ENCODE measurements at places on chromosomes 5 and 9.

DNA sequence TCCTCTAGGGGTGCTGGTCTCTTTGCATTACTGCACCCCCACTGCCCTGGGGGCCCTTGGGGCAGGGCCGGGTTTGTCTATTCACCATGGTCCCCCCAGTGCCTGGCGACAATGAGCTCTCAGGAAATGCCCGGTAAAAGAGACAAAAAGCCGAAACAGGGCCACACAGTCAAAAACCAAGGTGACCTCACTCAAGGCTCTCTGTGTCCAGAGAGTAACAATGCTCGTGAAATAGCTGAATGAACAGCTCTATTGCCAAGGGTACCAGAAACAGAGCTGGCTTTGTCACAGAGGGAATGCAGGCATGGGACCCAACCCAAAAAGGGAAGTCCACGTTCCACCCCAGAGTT is 16.0 kb downstream of the SH3PXD2B start:
- DNase-seq: peak; percentile 58

- DNase-seq: no peak
Observed at GRCh38 chr5:153780876-153781705, 257.6 kb downstream of the FAM114A2 start.

- no peak for DNase-seq
Observed at GRCh38 chr9:29069376-29069775, 1496.1 kb upstream of the C9orf72 start.

DNA sequence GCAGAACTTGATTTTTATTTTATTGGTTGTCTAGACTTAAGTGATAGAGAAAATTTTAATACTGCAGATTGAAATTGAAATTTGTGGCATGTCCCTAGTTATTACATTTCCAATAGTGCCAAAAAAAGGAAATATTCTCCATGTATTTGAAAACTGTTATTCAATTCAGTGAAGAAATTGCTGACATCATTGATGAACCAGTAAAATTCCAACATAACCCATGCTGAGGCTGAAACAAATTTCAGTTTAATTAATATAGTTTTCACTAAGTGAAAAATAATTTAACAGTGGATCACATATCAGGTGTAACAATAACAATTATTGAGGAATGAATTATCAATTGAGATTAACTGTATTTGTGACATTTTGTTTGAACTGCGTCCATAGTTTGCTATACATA is 38.7 kb downstream of the LURAP1L start:
- no peak for DNase-seq

DNA sequence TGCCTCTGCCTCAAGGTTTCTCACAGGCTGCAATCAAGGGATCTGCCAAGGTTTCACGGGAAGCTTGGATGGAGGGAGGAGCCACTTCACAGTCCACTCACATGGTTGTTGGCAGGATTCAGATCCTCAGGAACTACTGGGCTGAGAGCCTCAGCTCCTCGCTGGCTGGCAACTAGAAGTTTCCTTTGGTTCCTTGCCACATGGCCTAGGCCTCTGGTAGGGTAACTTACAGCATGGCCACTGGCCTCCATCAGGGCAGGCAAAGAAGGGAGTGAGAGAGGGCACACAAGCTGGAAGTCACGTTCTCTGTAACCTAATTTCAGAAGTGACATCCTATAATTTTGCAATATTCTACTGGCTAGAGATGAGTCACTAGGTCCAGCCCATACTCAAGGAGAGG is 32.2 kb downstream of the SPOCK1 start:
- DNase-seq: no peak

GRCh38 chr9:127158786-127159324 is 36.4 kb upstream of the ANGPTL2 start:
- DNase-seq: no peak

DNA sequence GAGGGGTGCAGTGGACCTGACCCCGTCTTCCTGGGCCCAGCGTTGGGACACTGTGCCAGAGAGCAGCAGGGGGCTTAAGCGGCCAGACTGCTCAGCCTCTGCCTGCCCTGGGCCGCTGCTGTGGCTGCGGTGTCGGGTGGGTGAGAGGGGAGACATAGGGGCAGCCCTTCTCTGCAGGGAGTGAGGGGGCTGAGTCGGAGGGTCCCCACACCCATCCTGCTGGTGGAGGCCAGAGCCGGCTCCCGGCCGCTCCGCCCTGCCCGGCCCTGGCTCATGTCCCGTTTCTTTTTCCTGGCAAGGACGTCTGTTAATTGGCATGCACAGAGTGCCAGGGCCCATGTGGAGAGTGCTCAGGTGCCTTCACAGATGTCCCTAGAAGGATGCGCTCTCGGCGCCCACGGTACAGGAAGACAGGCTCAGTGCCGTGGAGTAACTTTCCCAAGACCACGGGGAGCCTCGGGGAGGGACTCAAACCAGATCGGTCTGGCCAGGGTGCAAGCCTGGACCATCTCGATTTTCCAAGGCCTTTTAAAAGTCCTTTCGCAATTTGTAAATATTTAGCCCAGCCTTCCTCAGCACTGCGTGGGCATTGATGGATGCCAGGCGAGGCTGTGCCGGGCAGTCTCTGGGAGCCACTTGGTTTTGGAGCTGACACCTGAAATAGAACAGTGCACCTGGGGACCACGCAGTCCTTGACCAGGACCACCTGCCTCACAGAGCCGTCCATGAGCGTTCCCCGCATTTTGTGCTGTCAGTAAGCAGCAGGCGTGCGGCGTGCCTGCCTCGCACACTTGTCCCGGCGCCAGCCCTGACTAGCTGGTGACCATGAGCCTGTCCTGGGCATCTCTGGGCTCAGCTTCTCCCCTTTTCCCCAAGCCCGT is 60.9 kb downstream of the RXRA start:
- DNase-seq: no peak

GRCh38 chr5:162641142-162641813 is 573.7 kb downstream of the GABRG2 start:
- DNase-seq: no peak

GRCh38 chr9:79477241-79477840 is 94.4 kb upstream of the TLE4 start:
- no peak for DNase-seq

DNA sequence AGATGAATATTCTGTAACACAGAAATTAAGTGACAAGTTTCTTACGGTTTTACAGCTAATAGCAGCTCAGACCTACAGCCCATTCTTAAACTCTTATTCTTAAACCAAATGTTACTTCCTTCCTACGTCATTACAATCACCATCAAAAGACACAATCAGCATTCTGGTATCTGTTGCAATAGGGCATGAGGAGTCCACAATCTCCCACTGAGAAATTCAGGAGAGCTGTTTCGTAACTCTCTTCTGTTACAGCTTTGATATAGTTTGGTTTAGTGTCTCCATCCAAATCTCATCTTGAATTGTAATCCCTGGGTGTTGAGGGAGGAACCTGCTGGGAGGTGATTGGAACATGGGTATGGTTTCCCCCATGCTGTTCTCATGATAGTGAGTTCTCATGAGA is 163.4 kb downstream of the GAS1 start:
- DNase-seq: peak; percentile 64

DNA sequence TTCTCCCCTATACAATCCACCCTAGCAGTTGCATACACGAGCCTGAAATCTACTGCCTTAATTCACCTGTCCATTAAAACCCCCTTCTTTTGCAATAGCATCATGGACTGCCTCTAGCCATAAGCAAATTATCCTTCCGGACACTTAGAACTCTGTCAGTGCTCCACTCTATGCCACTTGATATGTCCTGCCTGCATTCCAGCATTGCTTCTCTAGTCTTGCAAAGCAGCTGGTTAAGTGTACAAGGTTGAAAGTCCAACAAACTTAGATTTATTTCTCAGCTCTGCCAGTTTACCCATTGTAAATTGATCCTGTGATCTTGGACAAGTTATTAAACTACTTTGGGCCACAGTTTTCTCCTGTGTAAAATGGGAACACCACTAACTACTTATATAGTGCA is 197.9 kb downstream of the EPB41L4A start:
- DNase-seq: no peak

GRCh38 chr5:172530406-172530805 is 76.1 kb upstream of the SH3PXD2B start:
- DNase-seq: no peak

GRCh38 chr9:91657501-91657900 is 233.9 kb upstream of the NFIL3 start:
- no peak for DNase-seq

- DNase-seq: no peak
Observed at GRCh38 chr5:151528996-151529395, 62.1 kb downstream of the FAT2 start.

DNA sequence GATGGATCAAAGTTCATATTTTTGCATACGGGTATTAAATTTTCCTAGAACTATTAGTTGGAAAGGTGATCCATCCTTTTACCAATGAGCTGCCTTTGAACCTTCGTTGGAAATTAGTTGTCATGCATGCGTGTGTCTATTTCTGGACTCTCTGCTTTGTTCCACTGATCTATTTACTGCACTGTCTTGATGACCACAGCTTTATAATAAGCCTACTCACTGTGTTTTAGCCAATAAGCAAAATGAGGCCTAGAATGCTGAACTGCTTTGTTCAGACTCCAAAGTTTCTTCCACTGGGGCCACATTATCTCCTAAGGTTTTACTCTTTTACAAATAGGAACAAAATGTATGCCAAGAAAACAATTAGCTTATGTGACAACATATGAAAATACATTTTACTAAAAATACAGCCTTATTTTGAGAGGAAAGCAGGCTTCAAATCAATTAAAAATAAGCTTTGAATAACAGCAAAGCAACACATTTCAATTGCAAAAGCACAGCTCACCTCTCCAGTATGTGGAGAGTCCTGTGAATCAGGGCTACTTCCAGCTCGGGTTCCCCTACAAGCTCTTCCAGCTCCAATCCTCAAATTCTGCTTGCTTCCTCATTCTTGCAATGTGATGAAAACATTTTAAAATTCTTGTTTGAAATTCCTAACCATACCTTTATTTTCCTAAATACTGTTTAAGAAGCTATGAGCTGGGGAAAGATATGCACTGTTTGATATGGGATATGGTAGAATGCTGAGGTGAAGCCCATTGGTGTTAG is 72.0 kb downstream of the RETREG1 start:
- DNase-seq: no peak

GRCh38 chr5:125560476-125561225 is 814.2 kb upstream of the ZNF608 start:
- DNase-seq: no peak

GRCh38 chr5:132263548-132264261 is 6.2 kb downstream of the PDLIM4 start:
- peak; percentile 56 for DNase-seq

DNA sequence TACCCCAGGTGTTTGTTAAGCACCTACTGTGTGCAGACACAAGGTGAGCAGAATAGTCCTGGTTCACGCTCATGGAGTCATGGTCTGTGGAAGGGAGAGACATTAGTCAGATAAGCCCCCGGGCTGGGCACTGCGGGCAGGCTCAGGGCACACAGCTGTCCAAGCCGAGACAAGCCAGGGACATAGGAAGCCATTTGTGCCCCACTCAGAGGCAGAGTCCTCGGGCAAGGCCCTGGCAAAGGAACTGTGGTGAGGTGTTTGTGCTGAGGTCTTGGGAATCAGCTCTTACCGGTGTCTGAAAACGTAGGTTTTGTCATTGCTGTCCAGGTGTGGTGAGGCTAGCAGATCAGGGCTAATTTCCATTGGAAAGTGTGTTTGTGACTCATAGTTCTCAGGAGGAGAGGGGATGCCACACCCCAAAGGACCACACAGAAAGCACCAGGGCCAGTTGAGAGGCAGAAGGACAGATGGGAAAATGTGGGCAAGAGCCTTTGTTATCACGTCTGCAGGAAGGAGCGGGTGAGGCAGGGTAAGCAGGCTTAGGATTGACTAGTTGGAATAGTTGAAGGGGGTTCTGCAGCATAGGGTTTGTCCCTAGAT is 46.1 kb upstream of the NEURL1B start:
- no peak for DNase-seq

DNA sequence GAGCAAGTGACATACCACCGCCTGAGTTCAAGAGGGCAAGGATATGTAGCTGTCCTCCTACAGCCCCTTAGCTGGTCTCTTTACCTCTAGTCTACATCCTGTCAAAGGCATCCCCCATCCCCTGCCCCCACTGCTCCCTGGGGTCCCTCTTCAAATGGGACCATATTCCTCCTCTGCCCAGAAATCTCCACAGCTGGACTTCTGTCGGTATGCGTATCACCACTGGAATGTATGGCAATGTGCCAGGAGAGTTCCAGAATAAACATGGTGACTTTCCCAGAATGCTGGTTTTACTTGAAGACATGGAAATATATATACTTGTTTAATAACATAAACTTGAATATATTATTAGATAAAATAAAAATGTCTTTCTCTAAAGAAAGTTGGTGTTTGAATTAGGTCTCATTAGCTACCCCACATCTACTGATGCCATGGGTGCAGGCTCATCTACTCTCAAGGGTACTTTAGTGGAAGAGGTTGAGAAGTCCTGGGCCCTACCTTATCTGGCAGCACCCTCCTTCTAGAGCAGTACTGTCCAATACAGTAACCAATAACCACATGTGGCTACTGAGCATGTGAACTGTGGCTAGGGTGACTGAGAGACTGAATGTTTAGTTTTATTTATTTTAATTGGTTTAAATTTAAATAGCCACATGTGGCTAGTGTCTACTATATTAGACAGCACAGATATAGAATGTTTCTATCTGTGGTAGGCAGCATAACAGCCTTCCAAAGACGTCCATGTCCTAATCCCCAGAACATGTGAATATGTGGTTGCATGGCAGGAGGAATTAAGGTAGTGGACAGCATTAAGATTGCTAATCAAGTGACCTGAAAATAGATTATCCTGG is 181.7 kb upstream of the SLC30A5 start:
- DNase-seq: no peak

DNA sequence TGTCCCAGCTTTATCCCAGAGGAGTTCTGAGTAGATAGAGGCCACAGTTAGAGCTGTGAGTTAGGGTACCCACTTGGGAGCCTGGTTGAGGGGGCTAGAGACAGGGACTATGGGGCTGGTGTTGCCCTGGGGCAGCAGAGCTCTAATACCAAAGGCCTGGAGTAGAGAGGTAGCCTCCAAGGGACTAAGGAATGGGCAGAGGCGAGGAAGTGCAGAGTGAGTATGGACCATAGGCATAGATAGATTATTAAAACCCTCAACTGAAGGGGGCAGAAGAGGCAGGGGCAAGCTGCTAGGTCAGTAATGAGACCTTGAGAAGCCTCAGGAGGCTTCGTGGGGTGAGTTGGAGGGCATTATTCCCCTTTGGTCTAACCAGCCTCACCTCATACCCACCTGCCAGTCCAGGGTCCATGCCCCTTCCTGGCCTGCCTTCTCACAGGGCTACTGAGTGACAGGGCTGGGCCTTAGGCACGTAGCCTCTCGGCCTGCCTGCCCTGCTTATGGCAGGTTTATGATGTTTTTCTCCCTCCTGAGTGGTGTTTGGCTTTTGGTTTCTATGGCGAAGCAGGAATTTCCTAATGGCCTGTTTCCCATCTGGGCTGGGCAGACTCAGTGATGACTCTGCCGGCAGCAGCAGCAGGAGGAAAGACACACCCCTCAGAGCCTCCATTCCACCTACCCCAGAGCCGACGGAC is 8.0 kb downstream of the PDLIM4 start:
- peak; percentile 17 for DNase-seq

GRCh38 chr5:54834121-54834842 is 151.1 kb downstream of the ESM1 start:
- DNase-seq: no peak
